ENCODE measurements at places on chromosomes 1 and 21.

DNA sequence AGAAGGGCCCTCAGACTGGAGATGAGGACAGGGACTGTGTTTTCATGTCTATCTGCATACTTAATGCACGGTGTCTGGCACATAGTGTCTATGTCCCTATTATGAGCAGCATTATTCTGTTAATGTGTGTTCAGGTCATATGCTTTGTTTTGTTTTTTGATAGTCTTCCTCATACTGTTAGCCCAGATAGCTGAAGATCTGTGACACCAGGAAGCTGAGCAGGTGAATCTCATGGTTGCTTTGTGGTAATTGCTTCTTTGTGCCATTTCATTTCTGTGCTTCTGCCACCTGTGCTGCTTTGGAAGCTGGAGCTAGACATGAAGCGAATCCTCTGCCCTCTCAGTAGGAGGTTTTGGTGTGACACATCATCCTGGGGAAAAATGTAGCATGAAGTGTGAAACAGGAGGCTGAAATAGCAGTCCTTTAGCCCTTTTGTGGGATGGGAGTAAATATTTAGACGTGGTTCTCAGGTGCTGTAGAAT, 15.8 kb downstream of the SMAP2 start:
- no peak for DNase-seq

GRCh38 chr1:6004412-6005123, 12.3 kb upstream of the NPHP4 start:
- DNase-seq = no peak

DNA sequence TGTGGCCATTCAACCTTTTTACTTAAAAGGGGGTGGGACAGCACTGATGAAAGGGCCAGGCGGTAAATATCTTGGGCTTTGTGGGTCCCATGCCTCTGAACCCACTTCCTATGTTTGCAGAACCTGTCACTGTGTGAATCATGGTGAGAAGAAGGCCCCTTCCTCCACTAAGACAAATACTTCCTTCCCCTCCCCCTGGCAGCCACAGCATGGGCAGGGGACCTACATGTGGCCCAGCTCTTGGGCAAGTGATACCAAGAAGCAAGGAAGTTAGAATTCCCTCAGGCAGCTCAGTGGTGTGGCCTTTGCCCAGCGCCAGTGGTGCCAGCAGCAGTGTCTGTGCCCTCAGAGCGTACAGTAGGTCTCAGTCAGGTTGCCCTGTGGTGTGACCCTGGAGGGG, 168.6 kb downstream of the TRIM33 start:
- no peak for DNase-seq

DNA sequence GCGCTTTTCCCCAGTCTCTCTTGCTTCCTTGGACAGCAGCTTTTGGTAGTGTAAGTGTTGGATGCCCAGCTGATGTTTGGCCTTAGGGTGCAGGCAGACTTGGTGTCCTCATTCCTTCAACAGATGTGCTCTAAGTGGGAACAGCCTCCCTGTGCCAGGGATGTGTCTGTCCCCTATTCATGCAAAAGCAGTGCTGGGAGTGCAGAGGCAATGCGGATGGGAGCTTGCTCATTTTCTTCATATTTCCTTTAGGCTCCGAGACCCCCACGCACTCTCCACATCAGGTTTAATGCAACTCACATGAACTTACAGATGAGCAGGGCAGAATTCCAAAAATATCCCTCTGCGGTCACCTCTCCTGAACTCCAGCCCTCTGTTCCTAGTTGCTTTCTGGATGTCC, 96.1 kb downstream of the IER5 start:
- DNase-seq = no peak

DNA sequence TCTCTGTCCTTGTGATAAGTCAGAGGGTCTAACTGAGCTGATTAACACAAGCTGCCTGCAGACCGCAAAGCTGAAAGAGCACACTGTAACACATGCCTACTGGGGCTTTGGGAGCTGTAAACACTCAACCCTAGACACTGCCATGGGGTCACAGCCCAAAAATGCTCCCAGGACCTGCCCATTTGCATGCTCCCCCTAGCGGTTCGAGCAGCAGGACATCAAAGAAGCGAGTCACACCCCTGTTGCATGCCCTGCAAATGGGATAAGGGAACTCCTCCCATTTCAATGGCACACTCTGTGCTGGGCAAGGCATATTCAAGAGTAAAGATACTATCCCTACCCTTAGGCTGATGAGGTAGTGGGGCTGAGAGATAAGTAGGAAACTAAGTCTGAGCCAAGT, 22.8 kb downstream of the LCE3E start:
- no peak for DNase-seq

Data from left renal pelvis (tissue), 4 donors.